Amygdala (tissue), 56 donors: ENCODE measurements at places on chromosomes 7 and 10.

- no peak for DNase-seq
Measured at GRCh38 chr10:101258179-101258885, 29.1 kb upstream of the LBX1 start.

GRCh38 chr10:605632-606325 lies 83.7 kb downstream of the DIP2C start:
- DNase-seq, result no peak

- DNase-seq, result no peak
Measured at GRCh38 chr10:131129544-131129943, 182.0 kb downstream of the TCERG1L start.

- no peak for DNase-seq
Measured at GRCh38 chr10:21870849-21871248, 132.7 kb downstream of the DNAJC1 start.

GRCh38 chr7:138378741-138379559 lies 81.1 kb upstream of the TRIM24 start:
- no peak for DNase-seq

GRCh38 chr10:95664543-95664942 lies 8.0 kb upstream of the ALDH18A1 start:
- no peak for DNase-seq

DNA sequence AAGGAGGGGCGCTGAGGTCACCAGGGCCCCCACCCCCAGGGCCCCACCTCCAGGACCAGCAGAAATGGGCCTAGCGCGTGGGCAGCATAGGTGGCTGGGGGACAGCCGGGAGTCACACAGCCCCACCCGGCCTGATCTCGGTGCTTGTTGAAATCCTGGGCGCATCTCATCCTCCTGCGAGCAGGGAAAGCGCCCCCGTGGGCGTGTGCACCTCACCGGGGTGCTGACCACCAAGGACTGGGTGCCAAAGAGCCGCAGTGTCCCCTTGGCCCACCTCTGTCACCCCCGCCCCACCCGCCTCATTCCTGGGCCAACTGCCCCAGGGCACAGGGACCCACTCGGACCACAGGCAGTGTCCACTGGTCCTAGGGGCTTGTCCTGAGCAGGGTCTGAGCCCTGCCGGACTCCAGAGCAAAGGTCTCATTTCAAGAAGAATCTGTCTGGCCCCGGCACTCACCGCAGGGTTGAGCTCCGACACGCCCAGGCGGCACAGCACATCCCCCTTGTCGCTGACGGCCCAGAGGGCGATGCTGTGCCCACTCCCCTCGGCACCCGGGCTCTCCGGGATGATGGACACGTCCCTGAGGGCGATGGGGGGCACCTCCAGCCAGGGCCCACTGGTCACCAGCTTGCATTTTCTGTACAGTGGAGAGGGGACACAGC lies 11.4 kb downstream of the BHLHA15 start:
- DNase-seq, result no peak

- no peak for DNase-seq
Measured at GRCh38 chr10:112287844-112288243, 4.6 kb downstream of the TECTB start.

DNA sequence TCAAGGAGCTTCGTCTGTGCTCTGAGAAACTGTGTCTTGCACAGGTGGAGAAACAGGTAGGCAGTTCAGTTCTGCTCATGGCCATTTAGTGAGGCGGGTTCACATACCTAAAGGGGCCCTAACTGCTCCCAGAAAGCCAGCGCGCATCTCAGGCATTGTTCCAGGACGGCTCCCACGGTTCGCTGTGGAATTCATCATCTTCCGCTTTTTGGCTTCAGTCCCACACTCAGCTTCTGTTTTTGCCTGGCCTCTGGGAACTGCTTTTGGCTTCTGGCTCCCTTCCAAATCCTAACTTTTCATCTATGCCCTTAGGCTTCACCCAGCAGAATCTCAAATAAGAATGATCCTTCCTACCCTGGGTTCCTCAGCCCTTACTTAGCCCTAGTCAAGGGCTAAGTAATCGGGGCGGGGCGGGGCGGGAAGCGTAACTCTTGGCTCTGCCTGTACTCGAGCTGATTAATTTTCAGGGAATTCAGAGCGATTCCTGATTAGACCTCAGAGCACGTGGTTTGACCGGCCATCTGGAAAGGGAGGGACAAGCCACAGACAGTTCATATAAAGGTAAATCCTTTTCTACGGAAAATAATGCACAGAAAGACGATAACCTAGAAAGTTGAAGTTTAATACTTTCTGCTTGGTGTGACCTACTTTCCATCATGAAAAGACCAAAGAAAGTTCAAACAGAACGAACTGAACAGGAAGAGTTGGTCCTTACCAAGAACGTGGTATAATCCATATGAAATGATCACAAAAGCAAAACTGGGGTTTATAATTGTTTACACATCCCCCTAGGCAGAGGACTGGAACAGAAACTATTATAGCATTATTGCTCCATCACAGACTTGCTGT lies 105.7 kb downstream of the ST8SIA6 start:
- DNase-seq, result no peak
